ENCODE measurements at places on chromosomes 7 and 10.

DNA sequence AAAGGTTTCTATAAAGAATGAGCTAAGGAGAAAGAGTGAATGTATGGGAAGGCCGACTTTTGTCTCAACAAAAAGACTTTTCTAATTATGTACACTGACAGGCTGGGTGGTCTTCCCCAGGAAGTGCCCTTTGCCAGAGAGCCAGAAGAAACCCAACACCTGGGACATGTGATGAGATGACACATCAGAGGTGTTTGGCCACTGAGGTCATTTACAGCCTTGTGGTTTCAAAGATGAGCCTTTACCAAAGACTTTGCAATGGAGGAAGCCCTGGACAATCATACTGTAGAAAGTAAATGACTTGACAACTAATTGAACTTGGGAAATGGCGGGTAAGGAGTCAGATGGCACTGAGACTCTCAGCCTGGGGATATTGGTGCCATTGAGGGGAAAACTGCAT lies 3.4 kb upstream of the NRG3 start:
- no peak for DNase-seq

GRCh38 chr10:129741280-129741977 lies 222.6 kb downstream of the EBF3 start:
- DNase-seq, result no peak

GRCh38 chr10:42850931-42851330 lies 68.3 kb downstream of the BMS1 start:
- no peak for DNase-seq

DNA sequence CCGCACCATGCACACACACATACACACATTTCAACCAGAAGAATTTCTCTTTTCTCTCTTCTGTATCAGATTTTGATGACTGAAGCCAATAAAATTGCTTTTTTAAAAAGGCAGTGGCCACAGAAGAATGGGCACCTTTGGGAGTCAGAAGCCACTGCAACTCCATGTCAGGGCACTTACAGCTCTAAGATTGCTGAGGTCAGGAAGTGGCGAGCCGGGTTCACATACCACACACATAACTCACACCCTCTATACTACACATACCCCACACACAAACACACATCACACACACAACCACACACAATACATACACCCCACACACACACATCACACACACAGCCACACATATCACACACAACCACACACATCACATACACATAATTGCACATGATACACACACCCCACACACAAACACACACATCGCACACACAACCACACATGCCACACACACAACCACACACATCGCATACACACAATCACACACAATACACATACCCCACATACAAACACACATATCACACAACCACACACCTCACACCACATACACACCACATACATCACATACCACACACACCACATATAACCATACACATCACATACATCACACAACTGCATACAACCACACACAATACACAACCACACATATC lies 31.2 kb downstream of the GPRIN2 start:
- no peak for DNase-seq
